Stimulated activated CD4-positive, alpha-beta T cell treated with anti-CD3 and anti-CD28 coated beads, Interleukin-2, amount 100 ng/mL, for 48 hours (primary cell): ENCODE measurements at places on chromosomes 2 and 18.

DNA sequence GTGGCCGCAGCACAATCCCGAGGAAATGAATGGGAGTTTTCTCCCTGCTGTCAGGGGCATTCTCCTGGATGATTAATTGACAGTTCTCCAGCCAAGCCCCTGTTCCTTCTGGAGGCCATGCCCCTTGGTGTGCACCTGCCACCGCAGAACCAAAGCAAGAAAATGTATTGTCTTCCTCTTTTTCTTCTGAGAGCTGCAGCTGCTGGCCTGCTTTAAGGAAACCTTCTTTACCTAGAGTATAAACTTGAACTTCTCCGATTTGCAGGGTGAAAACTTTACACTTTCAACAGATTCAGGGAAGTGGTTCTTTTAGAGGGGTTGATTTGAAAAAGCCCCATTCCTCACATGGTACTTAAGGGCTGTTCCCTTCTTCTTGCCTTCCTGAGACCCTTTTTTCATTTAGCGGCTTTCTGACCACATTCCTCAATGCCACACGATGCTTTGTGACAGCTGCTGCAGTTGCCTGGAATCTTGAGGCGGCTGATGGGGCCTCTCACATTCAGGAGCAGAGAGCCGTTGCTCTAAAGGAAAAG, 402.8 kb downstream of the TXNL1 start:
- no peak for DNase-seq

DNA sequence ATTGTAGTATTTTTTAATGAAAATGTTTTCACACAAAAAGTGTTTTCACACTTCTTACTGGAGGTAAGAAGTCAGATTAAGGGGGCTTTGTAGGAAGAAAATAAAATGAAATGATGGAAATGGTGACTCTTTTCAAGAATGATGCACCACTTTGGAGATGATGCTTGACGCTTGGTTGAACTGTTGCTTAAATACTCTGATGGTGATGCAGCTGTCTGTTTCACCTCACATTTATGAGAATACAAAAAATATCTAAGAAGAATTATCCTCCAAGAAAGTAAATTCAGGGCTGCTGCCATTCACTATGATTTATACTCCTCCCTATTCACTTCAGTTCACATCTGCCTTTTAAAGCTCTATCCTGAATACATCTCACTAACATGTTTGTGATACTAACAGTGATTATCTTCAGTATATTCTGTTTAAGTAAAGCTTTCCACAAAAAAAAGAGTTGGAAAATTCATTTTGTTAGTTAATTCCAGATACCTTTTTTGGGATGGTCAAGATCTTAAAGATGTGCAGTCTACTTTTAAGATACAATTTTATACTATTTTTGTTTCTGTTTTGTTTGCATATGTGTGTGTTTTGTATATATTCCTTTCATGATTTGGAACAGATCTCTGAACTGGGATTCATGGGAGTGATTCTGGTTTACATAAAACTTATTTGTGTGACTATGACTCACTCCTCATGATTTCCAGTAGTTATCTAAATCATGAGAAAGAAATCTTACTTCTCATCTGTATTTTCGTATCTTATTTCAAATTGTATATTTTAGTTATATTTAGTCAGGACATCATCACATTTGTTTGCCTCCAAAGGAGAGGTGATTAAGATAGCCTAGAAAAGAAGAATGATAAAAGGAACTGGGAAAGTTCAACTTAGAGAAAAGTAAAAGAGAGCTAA, 53.1 kb downstream of the SLC39A10 start:
- DNase-seq = no peak

DNA sequence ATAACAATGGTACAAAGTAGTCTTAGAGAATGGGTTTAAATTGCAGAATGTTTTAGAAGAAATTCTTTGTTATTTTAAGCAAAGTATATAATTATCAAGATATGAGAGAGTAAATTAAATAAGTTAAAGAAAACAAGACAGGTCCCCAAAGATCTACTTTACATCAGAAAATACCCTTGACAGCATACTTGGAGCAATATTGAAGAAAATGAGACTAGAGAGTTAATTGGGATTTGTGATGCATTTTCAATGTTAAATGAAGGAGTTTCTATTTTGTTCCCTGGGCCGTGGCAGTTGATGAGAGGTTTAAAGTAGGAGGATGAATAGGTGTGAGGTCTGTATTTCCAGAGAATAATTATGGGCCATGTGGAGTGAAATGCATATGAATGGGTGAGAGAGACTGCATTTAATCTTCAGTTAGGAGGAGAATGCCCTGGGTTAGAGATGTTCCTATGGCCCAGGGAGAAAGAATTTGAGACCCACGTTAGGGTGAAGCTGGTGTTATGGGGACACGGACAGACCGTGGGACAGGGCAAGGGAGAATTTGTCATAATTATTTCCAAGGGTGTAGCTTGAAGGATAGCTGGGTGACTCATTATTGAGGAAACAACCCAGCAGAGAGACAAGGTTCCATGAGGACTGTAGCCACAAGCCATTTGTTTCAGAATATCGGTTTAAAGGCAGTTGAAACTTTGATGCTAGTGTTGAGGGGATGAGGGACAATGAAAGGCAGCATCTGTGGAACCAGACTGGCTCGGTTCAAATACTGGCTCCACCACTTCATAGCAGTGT, 22.7 kb downstream of the MGAT5 start:
- no peak for DNase-seq

DNA sequence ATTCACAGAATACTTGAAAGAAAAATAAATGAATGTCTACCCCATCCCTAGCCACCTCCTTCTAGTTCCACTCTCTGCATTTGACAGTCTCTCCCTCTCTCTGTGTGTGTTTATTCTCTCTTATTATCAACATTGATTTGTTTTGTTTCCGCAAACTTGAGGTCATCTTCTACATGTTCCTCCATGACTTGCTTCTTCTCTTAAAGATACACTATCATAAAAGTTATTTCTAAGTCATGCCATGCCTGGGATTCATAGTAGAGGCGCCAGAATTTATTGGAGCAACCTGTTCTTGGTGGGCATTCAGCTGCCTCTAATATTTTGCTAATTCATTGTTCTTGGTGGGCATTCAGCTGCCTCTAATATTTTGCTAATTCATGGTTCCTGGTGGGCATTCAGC, 58.9 kb upstream of the SMAD7 start:
- DNase-seq = no peak

GRCh38 chr2:133411101-133411500, 157.2 kb downstream of the NCKAP5 start:
- DNase-seq = no peak

- no peak for DNase-seq
These were observed 43.2 kb downstream of the SP100 start for GRCh38 chr2:230459216-230459615.

DNA sequence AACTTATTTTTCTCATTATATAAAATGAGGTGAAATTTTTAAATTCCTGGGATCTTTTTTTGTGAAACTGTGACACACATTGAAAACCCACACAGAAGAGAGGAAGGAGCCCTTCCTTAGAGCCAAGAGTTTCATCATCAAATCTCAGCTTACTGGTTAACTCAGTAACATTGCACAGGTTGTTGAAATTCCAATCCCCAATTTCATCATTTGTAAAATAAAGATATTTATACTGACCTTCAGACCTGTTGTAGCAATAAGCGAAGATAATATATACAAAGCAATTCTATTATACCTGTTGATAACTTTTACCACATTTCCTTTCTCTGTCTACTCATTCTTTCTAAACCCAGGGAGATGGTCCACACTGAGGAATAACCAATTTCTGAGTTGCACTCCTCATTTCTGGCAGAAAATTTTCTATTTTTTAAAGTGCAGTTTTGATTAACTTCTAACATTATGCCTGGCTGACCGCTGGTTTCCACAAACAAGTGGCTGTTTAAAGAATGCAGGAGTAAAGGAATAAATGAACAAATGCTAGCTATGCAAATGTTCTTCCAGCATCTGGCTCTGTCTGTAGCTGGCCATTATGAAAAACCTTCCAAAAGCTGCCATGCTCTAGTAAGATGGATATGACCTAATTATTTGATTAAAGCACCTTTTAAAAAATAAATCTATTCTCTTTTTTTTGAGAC, 105.7 kb upstream of the LINC00305 start:
- DNase-seq = no peak

- no peak for DNase-seq
These were observed 380.4 kb upstream of the POU3F3 start for GRCh38 chr2:104473546-104473945.

DNA sequence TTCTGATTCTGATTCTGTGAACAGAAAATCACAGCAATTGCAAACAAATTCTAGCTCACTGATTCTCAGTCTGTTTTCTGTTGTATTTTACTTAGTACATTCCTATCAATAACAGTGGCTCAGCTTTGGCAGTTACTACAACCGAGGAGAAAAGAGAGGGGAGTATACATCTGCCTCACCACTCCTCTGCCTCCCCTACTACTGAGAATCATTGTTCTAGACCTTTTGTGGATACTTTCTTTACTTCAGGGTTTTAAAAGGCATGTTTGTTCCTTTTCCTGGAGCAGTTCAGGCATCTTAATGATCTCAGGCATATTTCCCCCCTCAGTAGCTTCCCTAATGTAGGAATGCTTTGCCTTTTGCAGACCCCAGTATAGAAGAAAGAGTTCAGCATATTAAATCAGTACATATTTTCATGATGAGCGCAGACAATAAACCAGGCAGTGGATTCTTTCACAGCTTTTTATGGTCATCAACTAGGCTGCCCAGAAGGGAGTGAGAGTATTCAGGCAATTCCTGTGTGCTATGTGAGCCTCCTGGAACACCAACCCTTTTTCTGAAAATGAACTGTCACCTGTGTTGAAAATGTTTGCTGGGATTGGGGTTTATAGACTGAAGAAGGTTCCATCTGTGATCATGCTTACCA, 10.3 kb downstream of the STAMBP start:
- DNase-seq = no peak

DNA sequence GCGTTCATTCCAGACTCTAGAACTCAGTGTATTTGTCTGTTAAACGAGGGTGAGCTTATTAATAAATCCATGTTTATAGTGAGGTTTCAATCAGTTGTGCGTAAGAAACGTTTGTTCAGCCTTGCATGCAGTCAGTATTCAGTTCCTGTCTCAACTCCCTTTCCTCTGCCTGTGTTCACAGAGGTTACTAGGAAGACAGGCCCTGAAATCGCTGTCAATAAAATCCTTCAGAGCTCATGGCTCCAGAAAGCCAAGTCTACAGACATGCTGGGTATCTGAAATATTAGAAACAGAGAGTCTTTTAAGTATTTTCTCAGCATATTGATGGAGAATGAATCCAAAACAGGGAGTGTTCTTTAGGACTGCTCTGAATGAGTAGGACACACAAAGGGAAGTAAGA, 75.4 kb downstream of the KLF7 start:
- DNase-seq = no peak
